A549 (cell line): ENCODE measurements at places on chromosomes 1 and 21.

DNA sequence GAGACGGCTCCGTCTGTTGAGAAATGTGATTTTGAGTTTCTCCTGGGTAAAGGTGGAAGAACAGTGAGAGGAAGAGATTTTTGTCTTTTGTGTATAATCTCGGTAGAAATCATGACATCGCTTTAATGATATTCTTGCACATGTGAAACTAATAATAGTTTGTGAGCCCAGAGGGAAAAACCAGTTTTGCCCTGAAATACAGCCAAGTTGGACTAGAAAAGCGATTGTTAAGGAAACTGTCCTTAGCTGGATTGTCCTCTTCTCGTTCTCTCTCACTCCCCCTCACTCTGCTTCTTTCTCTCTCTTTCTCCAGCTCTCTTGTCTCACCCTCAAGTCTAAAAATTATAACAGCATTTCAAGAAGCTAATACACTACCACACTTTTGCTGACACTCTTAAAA is 17.1 kb downstream of the KCNJ6 start:
- no peak for DNase-seq

GRCh38 chr1:12627296-12627695 is 9.3 kb upstream of the DHRS3 start:
- DNase-seq: no peak

- no peak for DNase-seq
Measured at GRCh38 chr1:201816309-201816854, 12.6 kb upstream of the IPO9 start.

- no peak for DNase-seq
Measured at GRCh38 chr21:38159355-38159754, 97.4 kb upstream of the KCNJ15 start.

DNA sequence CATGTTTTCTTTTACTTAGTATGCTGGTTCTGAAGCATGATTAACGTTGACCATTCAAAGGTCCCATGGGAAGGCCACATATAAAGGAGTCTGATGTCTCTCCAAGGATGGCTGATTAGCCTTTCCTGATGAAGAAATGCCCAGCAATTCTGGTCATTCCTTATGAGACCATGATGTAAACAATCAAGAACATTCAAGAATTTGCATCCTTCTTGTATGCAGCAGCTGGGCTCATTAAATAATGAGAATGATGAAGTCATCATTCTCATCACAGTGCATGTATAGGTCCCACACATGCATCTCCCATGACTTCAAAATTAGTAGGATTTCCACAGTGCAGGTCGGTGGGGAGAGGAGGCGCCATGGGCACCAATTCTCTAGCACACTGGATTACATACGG is 85.4 kb downstream of the APP start:
- DNase-seq: no peak

GRCh38 chr1:209927466-209927865 is 10.6 kb upstream of the SYT14 start:
- DNase-seq: no peak

GRCh38 chr1:114345930-114346479 is 165.0 kb downstream of the TRIM33 start:
- DNase-seq: no peak

DNA sequence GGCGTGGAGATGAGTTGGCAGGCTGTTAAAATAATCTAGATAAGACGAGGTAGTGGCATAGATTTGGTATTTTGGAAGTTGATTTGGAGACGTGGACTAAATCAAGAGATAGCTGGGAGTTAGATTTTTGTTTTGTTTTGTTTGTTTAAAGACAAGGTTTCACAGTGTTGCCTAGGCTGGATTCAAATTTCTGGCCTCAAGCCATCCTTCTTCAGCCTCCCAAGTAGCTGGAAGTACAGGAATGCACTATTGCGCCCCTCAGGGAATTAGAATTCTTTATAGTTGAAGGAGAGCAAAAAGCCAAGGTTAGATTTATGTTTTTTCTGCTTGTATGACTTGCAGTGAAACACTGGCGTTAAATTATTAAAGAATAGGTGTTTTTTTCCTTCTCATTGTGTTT is 22.3 kb upstream of the SNRPE start:
- DNase-seq: no peak
